ENCODE measurements at places on chromosomes 2 and 18.

DNA sequence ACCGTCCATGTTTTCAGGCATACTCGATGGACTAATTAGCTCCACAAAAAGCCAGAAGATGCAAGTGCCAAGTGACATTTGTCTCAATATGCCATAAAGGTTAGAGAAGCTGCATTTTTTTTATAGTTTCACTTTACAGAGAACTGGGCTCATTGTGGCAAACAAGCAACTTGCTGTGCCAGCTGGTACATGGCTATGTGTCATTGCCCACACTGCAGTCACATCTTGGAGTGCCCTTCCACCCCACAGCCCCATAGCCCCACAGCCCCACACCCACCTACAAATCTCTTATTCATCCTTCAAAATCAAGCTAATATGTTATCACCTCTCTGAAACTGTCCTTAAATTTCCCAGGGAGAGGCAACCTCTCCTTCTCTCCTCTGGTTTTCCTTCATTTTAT is 451.9 kb downstream of the ARHGAP15 start:
- DNase-seq, result no peak

DNA sequence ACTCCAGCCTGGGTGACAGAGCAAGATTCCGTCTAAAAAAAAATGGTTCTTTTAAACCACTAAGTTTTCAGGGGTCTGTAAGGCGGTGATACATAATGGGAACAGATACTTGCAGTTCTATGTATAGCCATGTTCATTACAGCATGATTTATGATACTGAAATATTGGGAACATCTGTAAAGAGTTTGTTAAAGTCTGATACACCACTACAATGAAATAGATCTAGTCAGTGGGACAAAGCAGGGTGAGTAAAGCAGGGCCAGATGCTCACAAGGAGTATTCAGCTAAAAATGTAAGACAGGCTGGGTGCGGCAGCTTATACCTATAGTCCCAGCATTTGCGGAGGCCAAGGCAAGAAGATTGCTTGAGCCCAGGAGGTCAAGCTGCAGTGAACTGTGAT is 6.2 kb upstream of the ING5 start:
- no peak for DNase-seq

- DNase-seq, result no peak
Measured at GRCh38 chr2:147916723-147917122, 71.9 kb downstream of the ACVR2A start.

- no peak for DNase-seq
Measured at GRCh38 chr2:121049131-121049530, 235.9 kb downstream of the TFCP2L1 start.

- DNase-seq, result no peak
Measured at GRCh38 chr2:96397756-96398530, 62.4 kb downstream of the NCAPH start.

DNA sequence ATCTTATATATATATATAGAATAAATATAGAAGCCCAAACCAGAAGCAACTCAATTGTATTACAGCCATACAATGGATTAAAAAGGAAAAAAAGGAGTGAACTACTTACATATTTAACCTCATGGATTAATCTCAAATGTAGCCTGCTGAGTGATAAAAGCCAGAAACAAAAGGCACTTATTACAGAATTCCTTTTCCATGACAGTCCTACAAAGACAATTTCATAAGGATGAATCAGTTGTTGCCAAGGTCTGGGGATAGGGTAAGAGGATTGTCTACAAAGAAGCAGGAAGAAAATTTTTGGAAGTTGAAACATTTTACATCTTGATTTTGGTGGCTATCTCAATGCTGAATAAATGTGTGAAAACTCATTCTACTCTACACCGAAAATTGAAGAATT is 103.9 kb upstream of the DCC start:
- DNase-seq, result no peak

DNA sequence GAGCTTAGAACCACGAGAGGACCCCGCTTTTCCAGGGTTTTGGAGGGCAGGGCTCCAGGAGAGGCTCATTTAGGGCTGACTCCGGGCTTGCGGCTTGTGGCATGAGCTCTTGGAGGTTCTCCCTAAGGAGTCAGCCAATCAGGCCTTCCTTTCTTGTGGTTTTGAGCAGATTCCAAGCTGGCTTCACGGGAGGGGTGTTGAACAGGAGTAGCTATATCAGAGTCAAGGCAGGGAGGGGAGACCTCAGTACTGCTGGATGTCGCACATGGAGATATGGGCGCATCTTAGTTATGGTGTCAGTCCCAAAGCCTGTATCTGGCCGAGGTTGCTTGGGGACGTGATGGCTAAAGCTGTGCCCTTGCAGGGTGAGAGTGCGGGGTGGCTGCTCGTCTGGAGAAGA is 98.6 kb downstream of the AGAP1 start:
- no peak for DNase-seq

DNA sequence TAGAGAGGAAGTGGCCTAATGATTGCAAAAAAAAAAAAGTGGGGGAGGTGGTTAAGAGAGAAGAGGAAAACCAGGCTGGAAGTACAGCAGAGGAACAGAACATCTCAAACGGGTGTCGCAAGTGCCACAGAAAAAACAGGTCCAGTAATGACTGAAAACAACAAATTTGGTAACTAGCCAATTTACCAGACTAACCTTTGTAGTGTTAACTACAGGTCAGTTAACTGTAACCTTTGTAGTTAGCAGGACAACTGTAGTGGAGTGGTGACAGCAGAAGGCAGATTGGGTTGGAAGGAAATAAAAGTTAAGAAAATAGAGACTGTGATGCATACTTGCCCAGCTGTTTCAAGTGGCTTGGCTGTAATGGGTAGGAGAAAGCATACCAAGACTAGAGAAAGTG is 91.4 kb upstream of the CHST9 start:
- no peak for DNase-seq

DNA sequence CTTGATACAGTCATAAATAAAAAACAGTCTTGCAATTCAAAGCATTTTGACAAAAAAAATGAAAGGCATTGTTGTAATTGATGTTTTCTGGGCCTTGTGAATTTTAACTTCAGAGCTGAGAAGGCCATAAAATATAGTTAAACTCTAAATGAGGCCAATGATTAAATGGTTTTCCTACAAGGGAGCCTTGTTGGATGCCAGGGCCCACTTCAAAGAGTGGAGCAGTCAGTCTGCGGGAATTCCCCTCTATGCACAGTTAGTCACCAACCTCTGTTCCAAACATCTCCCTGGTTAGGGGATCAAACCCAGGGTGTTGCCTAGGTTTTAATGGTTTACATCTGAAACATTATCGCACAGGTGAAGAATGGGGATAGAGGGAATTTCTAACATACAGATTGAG is 143.4 kb downstream of the NCKAP5 start:
- no peak for DNase-seq

DNA sequence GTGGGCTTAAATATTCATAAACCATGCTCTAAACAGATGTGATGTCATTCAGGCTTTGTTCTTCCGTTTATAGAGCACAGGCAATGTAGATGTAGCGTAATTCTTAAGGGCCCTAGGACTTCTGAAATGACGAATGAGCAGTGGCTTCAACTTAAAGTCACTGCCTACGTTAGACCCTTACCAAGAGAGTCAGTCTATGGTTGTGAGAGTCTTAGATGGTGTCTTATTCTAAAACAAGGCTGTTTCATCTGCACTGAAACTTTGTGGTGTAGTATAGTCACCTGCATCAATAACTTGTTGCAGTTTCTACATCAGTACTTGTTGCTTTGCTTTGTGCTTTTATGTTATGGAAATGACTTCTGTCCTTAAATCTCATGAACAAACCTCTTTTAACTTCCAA is 56.0 kb downstream of the PIK3C3 start:
- no peak for DNase-seq

GRCh38 chr2:9251154-9252001 is 44.8 kb downstream of the ASAP2 start:
- DNase-seq, result peak; percentile 80

GRCh38 chr2:101396316-101396717 is 9.0 kb upstream of the CREG2 start:
- peak; percentile 90 for DNase-seq

DNA sequence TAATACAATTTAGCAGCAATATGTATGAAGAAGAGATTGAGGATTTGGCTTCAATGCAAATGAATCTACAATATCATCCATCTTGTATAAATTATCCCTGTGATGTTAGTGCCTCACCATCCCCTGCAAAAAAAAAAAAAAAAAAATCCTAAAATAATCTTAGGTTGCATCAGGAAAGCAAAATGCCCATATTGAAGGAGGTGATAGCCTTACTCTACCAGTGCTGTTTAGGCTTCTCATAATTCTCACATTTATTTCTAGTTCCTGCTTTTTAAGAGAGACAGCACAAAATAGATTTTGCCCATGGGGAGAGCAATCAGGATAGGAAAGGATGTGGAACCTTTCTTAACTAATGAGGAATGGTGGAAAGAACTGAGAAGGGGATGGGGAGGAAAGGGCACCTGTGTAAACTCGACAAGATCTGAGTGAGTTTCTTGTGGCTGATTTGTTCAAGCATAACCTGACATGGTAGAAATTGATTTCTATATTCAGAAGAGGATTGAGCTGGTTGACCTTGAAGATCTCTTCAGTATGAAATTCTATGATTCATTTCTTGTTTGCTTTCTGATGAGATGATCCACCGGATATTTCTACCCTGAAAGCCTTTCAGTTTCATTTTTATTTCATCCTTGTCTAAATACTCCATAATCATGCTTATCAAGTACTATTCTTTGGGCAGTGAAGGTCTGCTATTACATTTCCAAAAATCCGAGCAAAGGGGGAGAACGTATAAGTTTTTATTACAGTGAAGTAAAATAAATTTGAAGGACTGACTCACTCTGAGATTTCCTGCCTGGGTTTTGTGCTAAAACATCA is 391.2 kb downstream of the PTPRM start:
- DNase-seq, result no peak

- DNase-seq, result no peak
Measured at GRCh38 chr2:68837861-68838341, 33.3 kb downstream of the BMP10 start.

DNA sequence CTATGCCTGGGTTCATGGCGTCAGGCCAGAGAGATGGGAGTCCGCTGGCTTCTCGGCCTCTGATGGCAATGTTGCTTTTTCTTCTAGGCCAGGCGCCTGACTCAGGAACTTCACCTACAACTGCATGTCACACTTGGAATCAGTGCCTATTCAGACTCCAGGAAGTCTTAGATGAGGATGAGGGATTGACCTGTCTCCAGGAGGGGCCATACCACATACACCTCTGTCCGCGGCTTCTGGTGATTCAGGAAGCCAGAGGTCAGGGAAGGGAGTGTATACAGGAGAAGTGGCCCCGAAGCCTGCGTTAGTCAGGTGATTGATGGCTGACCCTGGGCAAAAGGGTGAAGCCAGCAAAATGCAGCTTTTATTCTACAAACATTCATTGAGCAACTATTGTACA is 109.1 kb upstream of the RMDN2 start:
- DNase-seq, result no peak

GRCh38 chr2:25585189-25585588 is 88.2 kb downstream of the DTNB start:
- DNase-seq, result no peak

DNA sequence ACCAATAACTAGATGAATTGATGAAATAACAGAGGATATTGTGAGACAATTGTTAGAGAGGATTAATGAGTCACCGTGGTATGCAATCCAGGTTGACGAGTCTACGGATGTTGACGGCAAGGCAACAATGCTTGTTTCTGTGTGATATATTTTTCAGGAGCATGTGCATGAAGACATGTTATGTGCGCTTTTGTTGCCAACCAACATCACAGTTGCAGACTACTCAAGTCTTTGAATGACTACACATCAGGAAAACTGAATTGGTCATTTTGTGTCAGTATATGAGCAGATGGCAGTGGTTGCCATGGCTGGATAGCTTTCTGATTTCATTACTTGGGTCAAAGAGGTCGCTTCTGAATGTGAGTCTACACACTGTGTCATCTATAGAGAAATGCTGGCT is 96.8 kb upstream of the CRACDL start:
- DNase-seq, result peak; percentile 90

- DNase-seq, result no peak
Measured at GRCh38 chr18:43680096-43680495, 402.8 kb upstream of the SYT4 start.

DNA sequence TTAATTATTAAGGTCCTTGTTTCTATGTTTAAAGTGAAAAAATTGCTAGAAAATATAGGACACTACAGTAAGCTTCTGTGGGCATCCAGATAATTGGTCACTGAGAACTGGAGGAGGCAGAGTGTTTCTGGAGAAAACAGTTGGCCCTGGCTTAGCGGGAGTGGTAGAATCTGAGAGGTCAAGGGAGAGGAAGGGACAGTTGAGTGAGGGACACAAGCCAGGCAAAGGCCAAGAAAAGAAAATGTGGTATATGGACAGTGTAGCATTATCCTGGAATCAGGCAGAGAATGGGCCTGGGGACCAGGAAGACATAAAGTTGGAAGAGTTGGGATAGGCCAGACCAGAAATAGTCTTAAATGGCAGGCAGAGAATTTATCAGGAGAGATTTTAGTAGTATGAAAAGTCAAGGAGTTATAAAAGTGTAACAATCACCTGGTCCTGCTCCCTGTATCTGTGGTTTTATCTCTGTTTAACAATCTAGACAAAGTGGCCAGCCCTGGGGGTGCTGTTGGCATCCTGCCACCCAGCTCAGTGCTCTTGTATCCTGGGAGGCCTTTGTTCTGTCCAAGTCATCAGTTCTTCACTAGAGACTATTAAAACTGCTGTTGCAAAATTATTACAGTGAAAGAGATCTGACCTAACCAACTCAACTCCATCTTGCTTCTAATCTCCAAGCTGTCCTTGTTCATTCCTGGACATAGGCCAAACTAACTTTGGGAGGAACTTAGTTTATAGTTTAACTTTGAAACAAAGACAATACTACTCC is 15.4 kb upstream of the MSGN1 start:
- DNase-seq, result no peak

DNA sequence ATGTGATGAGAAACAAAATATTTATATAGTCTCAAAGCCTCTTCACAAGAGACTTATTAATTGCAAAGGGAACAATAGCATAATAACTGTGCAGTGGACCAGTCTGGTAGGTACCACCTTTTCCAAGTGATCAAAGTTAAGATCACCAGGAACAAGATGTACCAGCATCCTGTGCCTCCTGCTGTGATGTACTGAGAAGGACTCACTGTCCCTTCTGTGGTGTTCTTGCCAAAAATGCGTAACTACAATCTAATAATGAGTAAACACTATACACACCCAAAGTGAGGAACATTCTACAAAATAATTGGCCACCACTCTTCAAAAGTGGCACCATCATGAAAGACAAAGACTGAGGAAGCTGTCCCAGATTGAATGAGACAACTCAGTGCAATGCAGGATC is 14.5 kb downstream of the GNLY start:
- no peak for DNase-seq

- DNase-seq, result no peak
Measured at GRCh38 chr2:80252294-80252986, 52.1 kb downstream of the LRRTM1 start.

GRCh38 chr2:21449881-21450280 is 326.1 kb downstream of the TDRD15 start:
- DNase-seq, result no peak

GRCh38 chr18:22230471-22230945 is 61.1 kb downstream of the GATA6 start:
- DNase-seq, result no peak

- DNase-seq, result no peak
Measured at GRCh38 chr2:130755256-130756052, at the start of gene AMER3. Gene AMER3 (plus strand): TSS chr2:130755540. CDS start chr2:130762073, 6,533 bp downstream.
